Skin of body (tissue), 3 donors: ENCODE measurements at places on chromosomes 7 and 10. TPM values are rescaled to one million over a fixed set of nuclear protein-coding genes. Genes with fewer than 3 reads are reported as not detected.

The SYPL1 gene
- 89.5 TPM for total RNA-seq

DNA sequence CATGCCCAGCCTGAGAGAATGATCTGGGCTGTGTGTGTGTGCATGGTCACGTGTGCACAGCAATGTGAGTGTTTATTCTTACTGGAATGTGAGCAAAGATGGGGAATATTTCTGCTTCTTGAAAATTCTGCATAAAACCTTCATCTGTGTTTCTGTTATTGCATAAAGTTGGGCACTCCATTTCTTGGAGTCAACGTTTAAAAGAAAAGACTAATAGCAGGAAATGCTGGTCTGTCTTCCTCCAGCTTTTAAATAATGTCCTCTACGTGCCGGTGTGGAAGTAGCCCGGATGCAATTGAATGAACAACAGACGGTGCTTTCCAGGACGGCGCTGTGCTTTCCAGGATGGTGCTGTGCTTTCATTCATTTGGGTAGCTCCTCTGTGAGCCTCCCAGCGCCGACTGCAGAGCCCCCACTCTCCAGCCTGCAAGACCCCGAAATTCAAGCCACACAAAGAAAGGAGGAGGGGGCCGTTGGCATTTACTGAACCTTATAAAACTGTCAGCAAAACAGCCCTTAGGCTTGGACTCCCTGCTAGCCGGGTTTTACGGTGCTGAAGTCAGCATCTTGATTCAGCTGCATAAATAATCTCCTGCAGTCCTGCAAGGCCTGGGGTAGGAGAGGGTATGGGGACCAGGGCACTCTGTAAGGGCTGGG is 158.2 kb upstream of the PRKCQ start:
- DNase-seq = peak; percentile 29

DNA sequence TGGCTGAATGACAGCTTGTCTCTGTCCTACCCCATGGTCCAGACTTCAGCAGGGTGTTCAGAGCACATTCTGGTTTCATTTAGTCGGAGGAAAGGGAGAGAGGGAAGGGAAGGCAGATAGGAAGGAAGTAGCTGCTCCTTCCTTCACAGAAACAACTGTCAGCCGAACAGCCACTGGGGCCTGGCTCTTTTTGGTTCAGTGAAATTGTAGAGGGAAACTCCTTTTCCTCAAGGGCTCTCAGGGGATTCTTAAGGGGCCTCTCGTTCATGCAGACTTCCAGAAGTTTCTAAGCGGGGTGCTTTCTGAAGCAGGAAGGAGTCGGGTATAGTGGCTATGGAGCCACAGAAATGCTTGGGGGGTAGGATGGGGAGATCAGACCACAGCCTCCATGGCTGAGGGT is 56.4 kb downstream of the TLL2 start:
- DNase-seq = no peak

DNA sequence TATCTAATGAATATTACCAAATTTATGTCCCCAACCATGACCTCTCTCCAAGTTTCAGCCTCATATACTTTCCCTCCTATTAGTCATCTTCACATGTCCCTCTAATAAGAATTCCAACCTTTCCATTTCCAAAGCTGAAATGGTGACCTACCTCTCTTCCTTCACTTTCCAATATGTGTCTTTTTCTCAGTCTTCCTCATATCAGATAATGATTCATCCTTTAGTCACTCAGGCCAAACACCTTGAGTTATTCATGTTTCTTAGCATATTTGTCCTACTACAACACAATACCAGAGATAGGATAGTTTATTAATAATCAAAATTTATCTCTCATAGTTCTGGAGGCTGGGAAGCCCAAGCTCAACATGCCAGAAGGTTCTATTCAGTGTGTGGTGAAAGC is 318.5 kb upstream of the ZWINT start:
- DNase-seq = no peak

DNA sequence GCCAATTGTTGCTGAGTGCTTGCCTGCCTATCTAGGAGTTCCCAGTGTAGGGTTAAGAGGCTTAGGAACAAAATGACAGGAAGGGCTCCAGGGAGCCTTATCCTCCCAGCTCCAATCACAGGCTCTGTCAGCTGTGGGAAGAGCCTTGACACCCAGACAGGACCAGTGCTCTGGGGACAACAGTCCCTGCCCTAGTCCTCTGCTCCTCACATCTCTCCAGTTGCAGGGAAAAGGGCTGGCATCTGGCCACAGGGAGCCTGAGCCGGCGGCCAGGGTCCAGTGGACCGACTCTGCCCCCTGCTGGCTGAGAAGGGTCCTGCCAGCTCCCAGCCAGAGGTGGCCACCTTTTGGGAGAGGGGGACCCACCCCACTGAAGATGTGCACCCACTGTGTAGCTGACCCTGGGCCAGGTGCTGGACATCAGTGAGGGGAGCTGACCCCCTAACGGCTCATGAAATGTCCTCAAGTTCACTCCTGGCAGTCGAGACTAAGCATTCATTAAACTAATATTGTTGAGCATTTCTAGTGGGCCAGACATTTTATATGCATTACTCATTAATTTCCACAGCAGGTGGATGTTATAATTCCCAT is 17.6 kb downstream of the DNAJB12 start:
- DNase-seq = no peak

DNA sequence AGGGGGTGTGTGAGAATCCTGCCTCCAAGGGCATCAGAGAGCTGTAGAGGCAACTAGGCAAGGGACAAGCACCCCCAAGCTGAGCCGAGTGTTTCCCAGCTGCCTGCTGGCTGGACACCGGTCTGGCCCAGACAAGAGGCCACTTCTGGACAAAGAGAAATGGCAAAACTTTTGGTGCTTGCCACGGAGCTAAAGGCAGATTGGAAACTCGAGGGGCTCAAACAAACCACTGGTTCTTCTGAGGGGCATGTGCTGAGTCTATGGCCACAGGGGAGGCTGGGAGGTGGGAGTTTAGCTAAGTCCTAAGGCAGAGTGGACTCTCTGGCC is 66.5 kb upstream of the INPP5A start:
- DNase-seq = no peak

- DNase-seq = no peak
Observed at GRCh38 chr10:116697816-116698215, 44.5 kb downstream of the HSPA12A start.

DNA sequence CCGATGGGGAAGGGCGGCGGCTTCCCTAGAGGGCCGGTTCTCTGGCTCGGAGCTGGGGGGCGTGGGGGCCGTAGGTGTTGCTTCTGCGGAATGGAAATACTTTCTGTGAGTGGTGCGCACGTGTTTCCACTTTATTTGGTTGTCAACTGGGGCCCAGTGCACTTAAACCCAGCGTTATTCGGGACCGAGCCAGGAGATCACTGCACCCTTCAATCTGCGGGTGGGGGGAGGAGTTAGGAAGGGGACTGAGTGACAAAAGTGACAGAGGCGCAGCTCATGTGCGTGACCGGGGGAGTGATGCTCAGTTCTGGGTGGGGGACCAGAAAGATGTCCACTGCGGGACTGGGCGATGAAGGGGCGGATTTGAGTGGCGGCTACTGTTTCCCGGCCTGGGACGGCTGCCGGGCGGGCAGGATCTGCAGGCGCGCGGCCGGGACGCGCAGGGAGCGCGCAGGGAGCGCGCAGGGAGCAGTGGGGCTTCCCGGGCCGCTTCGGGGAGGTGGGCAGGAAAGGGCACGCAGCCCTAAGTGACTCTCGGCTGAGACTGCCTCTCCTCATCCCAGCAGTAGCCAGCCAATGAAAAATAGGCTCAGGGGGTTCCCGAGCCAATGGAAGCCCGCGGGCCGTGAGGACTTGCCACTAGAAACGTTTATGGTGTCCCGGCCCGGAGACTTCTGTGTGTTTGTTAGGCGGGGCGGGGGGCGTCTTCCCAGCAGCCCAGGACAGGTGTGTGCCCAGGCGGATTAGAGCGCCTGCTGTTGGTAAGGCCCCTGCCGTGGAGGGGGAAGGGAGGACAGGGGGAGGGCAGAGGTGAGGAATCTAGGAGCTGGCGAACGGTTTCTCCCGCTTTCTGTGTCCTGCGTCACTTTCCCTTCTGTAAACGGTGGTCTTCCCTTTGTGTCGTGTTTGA is 54.3 kb upstream of the KDM7A start:
- DNase-seq = no peak
